HCEC 1CT (cell line): ENCODE measurements at places on chromosomes 12 and 14.

GRCh38 chr12:75712223-75712622 is 200.8 kb upstream of the KRR1 start:
- DNase-seq = no peak

DNA sequence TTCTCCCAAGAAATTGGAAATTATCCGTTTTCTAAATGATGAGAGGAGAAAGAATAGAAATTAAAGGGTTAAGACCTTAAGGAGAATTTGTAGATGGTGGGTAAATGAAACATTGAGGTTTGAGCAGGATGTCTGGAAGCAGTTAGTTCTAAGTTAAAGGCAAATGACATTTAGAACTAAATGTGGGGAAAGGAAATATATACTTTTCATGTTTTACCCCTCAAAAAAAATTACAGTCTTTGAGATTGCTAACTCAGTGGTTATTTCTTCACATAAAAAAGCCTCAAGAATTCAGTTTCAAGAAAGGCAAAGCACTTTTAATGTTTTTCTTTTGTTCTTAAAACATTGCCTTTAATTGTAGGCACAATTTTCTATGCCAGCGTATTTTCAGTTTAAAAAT is 114.0 kb downstream of the PLEKHA5 start:
- no peak for DNase-seq

- DNase-seq = no peak
These were observed 345.9 kb downstream of the BCL11B start for GRCh38 chr14:98926146-98926545.

DNA sequence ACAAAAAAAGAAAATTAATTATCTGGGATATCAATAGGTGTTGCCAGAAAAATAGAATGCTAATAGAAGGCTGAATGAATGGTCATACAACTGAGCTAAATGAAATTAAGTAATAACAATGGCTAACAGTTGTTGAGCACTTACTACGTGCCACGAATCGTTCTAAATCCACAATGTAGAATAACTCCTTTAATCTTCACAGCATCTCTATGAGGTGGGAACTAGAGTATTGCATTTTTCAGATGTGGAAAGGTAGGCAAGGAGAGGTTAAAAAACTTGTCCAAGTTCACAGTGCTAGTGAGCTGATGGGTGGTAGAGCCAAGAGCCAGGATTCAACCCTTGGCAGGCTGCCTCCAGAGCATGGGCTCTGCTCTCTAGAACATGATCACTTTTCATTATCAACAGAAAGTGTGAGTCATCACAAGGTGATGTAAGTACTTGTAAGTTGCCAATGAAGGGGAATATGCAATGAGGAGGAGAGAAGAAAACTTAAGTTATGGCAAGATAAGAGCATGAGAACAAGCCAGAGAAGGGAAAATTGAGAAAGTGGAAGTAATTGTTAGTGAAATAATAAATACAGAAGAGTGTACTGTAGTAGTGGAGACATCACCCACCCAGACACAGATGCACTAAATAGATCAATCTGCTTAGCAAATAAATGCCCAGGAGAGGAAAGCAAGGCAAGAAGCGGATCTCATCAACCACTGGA is 122.1 kb downstream of the PRKD1 start:
- peak; percentile 88 for DNase-seq

GRCh38 chr12:79331870-79332269 is 358.9 kb downstream of the PAWR start:
- DNase-seq = peak; percentile 60
